Upper lobe of right lung (tissue), 1 donor: ENCODE measurements at places on chromosomes 16 and 17. TPM values are rescaled to one million over a fixed set of nuclear protein-coding genes. Genes with fewer than 3 reads are reported as not detected.

The TLCD3B gene
- total RNA-seq, result not detected

The PPM1E gene
- not detected for total RNA-seq

The TBC1D3G gene
- not detected for total RNA-seq

The CAVIN1 gene
- total RNA-seq, result 342 TPM

The ELMO3 gene
- total RNA-seq, result 17.5 TPM

The C17orf67 gene
- 3.8 TPM for total RNA-seq

The VAT1L gene
- 0.32 TPM for total RNA-seq

The CHST4 gene
- 0.38 TPM for total RNA-seq

DNA sequence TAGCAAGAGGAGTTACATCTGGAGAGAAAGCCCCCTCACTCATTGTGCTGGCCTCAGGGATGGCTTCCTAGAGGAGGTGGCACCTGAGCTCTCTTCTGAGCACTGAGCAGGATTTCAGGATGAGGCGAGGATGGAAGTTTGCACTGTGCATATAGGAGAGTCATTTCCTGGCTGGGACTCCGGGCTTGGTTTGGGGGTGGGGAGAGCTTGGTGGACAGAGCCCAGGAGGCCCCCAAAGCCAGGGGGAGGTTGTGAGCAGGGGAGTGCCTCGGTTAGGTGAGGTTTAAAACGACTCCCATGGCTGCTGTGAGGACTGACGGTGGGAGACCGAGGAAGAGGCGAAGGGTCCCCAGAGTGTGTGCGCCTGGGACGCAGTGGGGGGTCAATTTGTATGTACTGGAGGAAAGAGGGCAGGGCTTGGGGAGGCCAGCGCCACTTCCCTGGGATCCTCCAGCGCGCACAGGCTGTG lies 1.2 kb downstream of the CAMKK1 start:
- DNase-seq, result no peak
- no peaks in the 10 kb centered on the region for H3K27me3 ChIP-seq
- H3K36me3 ChIP-seq, result no peaks in the 10 kb centered on the region

- peak overlapping the region; percentile 62 for H3K4me3 ChIP-seq
- peaks cover 36% of the 10 kb centered on the region for H3K4me1 ChIP-seq
- peak overlapping the region; percentile 90 for H3K27ac ChIP-seq
- H3K27me3 ChIP-seq, result no peaks in the 10 kb centered on the region
- DNase-seq, result peak; percentile 70
Measured at GRCh38 chr17:15261258-15261801, 3.8 kb downstream of the PMP22 start.

- no peak for DNase-seq
- no peaks in the 10 kb centered on the region for H3K36me3 ChIP-seq
- no peaks in the 10 kb centered on the region for H3K4me1 ChIP-seq
- H3K27me3 ChIP-seq, result no peaks in the 10 kb centered on the region
- no peak overlapping the region for H3K4me3 ChIP-seq
Measured at GRCh38 chr16:79449900-79450299, 150.6 kb downstream of the MAF start.

GRCh38 chr17:20010099-20010863 lies 1.1 kb downstream of the SPECC1 start:
- no peak for DNase-seq
- peaks cover 50% of the 10 kb centered on the region for H3K27me3 ChIP-seq
- no peaks in the 10 kb centered on the region for H3K36me3 ChIP-seq
- H3K27ac ChIP-seq, result no peak overlapping the region

GRCh38 chr17:48596735-48597527 lies 3.4 kb upstream of the HOXB5 start:
- H3K36me3 ChIP-seq, result no peaks in the 10 kb centered on the region
- DNase-seq, result no peak
- H3K4me3 ChIP-seq, result peak overlapping the region; percentile 62
- peaks cover 92% of the 10 kb centered on the region for H3K27me3 ChIP-seq
- peak overlapping the region; percentile 76 for H3K27ac ChIP-seq

- H3K27me3 ChIP-seq, result no peaks in the 10 kb centered on the region
- no peak overlapping the region for H3K27ac ChIP-seq
Measured at GRCh38 chr17:1058423-1059130, 61.6 kb downstream of the TIMM22 start.

DNA sequence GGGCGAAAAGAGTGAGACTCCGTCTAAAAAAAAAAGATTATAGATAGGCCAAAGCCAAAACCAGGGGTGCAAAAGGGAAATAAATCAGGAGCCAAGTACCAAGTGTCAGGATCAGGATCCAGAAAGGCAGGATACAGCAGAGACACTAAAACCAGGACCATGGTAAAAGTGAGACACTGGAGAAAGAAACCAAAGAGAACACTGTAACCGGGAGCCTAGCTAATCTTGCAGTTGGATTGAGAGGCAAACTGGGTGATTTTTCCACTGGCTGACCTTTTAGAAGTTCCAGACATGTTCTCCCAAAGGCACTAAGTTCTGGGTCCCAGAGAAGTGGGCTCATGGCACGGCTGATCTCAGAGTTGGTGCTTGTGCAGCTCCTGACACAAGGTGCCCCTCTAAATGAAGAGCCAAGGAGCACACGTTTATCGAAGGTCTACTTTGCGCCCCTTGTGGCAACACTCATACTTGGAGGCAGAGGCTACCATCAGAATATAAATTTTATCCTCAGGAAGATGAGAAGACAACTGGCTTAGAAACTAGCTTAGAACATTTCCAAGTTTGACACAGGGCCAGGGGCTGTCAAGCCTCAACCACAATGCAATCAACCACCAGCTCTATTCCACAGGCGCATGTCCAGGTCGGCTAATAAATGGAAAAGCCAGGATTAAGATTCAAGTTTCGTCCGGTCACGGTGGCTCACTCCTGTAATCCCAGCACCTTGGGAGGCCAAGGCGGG lies 27.5 kb upstream of the HELZ start:
- no peaks in the 10 kb centered on the region for H3K27me3 ChIP-seq
- no peak for DNase-seq

- H3K4me3 ChIP-seq, result no peak overlapping the region
- H3K27me3 ChIP-seq, result no peaks in the 10 kb centered on the region
- peaks cover 31% of the 10 kb centered on the region for H3K4me1 ChIP-seq
- no peak for DNase-seq
Measured at GRCh38 chr16:84175350-84176081, 11.3 kb downstream of the TAF1C start.

DNA sequence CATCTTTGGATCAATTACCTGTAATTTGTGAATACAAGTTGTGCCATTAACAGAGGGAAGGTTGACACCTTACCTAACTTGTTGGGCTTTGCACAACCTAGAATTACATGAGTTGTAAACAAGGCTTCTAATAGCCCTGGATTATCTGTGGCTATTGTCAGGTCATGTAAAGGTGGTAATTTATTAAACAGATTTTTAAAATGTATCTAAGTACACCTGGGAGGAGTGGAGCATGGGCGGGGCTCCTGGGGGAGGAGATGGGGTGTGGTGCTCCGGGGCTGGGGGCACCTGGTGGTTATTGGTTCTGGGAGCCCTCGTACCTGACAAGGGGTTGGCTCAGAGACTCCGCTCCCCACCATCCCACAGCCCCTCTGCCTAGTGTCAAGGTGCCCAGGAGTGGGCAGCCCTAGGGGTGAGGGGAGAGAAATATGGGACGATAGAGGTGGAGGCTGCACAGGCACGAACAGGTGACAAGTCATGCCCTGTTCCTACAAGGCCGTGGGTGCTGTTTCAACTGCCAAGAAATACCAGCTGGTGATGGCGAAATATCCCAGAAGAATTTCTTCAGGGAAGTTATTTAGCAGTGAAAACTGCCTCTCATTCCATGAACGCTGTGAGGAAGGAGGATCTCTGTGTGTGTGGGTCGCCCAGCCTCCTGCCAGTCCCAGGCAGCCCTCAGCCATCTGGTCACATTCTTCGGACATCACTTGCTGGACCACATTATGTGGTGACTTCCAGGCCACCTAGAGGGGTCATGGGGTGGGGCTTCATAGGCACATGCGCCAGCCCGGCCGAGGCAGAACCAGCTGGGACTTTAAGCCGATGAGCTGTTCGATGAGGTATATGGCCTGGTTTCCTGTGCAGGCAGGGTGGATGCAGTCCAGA lies 55.5 kb upstream of the IRX3 start:
- peak; percentile 71 for DNase-seq
- H3K27me3 ChIP-seq, result peaks cover 4% of the 10 kb centered on the region
- H3K4me3 ChIP-seq, result no peak overlapping the region
- peak overlapping the region; percentile 63 for H3K27ac ChIP-seq
- H3K36me3 ChIP-seq, result no peaks in the 10 kb centered on the region

DNA sequence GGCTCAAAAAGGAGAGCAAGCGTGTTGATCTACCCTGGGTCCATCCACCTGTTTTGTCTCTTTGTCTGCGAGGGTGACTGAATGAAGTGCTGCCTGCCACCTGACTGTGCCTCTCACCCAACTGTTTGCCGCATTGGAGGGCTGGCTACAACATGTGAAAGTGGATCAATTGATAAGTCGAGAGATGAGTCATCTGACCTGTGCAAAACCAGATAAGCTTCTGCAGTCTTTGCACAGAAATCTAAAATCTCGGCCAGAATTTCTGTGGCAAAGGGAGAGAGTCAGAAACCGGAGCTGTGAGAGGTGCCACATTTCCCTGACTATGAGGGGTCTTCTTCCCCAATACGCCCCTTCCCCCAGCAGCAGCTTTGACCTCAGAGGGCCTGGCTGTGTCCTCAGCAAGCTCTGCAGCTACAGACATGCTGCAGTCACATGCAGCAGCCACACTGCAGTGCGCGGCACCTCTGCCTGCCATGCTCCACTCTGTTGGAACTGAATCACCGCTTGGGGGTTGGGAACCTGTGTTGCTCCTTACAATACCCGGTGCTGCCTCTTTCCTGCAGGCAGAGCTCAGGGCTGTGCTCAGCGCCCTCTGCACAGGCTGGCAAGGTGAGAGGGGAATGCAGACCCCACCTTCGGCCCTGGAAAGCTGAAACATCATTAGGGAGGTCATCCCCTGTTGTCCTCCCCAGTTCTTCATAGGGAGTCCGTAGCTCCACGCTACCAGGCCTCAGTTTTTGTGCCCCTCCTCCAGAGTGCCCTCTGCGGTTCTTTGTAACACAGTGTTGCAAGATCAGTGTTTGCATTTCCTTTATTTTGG lies 16.2 kb upstream of the HAS3 start:
- DNase-seq, result peak; percentile 71
- no peaks in the 10 kb centered on the region for H3K27me3 ChIP-seq
- peaks cover 8% of the 10 kb centered on the region for H3K4me1 ChIP-seq

DNA sequence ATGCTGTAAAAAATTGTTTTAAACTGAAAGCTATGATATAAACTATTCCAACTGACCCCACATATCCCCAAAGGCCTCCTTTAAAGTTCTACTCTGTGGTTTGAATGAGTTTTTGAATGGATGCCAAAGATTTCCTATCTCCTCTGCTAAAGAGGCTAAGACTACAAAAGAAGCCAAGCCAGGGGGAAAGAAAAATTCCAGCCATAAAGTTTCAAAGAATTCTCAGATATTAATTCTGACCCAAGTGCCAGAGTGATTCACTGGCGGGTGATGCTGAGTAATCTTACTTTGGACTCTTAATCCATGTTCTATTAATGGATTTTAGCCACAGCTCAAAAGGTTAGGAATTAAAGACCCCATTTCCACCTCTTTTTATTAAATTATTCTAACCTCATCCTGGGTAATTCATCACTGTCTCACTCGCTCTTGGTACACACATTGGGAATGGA lies 60.7 kb downstream of the HS3ST3A1 start:
- H3K4me3 ChIP-seq, result no peak overlapping the region
- no peaks in the 10 kb centered on the region for H3K36me3 ChIP-seq
- H3K27ac ChIP-seq, result no peak overlapping the region

GRCh38 chr17:28744972-28745785 lies 1.4 kb downstream of the TRAF4 start:
- DNase-seq, result no peak
- H3K27ac ChIP-seq, result peak overlapping the region; percentile 94
- peaks cover 25% of the 10 kb centered on the region for H3K36me3 ChIP-seq
- peak overlapping the region; percentile 77 for H3K4me3 ChIP-seq

DNA sequence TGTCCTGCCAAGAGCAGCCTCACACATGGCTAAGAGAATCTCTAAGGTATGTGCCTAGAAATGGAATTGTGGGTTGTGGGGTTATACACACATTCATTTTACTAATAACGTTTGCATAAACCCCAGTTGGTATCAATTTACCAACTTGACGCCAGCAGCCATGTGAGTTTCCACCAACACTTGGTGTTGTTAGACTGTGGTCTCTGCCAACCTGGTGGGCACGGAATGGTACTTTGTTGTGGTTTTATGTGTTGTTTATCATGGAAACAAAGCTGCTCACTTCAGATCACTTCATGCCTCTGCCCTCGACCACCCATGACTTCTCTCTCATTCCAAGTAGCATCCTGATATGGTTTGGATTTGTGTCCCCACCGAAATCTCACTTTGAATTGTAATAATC lies 152.0 kb upstream of the CDC42EP4 start:
- no peaks in the 10 kb centered on the region for H3K36me3 ChIP-seq
- no peak overlapping the region for H3K4me3 ChIP-seq
- H3K4me1 ChIP-seq, result no peaks in the 10 kb centered on the region
- no peaks in the 10 kb centered on the region for H3K27me3 ChIP-seq
- no peak overlapping the region for H3K27ac ChIP-seq

GRCh38 chr16:56041556-56042140 lies 149.6 kb upstream of the GNAO1 start:
- no peak overlapping the region for H3K4me3 ChIP-seq
- H3K4me1 ChIP-seq, result no peaks in the 10 kb centered on the region
- H3K36me3 ChIP-seq, result no peaks in the 10 kb centered on the region
- DNase-seq, result no peak
- no peak overlapping the region for H3K27ac ChIP-seq
- no peaks in the 10 kb centered on the region for H3K27me3 ChIP-seq

GRCh38 chr17:17824783-17825614 lies 11.8 kb downstream of the SREBF1 start:
- peak overlapping the region; percentile 80 for H3K27ac ChIP-seq
- peaks cover 58% of the 10 kb centered on the region for H3K4me1 ChIP-seq
- H3K27me3 ChIP-seq, result no peaks in the 10 kb centered on the region
- H3K4me3 ChIP-seq, result no peak overlapping the region
- no peaks in the 10 kb centered on the region for H3K36me3 ChIP-seq

DNA sequence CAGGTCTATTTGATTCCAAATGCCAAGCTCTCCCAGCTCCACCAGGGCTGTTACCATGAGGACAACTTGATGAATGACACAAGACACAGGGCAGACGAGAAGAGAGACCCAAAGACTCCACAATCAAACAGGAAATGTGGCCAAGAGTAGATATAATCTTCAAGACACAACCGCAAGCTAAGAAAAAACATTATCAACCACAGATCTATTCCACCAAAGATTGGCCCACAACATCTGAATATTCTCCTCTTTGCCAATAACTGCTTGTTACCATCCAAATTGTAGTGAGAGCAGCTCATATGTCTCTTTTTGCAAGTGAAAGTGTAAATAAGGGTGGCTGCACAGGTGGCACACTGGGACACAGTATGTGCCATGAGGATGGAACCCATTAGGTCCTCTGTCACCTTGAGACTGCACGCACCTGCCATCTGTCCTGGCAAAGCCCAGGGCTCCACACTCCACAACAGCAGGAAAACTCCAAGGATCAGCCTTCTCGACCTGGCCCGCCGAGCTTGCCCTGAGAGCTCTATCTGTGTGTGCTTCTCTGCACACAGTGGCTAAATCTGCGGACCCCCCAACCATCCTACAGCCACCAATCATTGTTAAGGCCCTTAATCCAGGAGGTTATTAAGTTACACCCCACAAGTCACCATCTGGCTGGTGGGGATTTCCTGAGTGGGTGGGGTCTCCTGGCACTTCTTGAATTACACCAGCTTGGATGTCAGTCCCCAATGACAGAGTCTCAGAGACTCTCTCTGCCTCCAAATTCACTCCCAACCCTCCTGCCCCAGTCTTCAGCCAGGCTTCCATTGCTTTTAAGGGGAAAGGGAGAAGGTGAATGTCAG lies 50.5 kb downstream of the DYNLRB2 start:
- H3K27me3 ChIP-seq, result no peaks in the 10 kb centered on the region
- no peak for DNase-seq
